ENCODE measurements at places on chromosomes 16 and 17.
A peak's percentile ranks its signal among the peaks of the same experiment; 100 is the strongest.

GRCh38 chr17:79907217-79907715 is 68.0 kb upstream of the CBX4 start:
- no peak overlapping the region for H3K4me3 ChIP-seq
- no peak overlapping the region for H3K27ac ChIP-seq
- no peaks in the 10 kb centered on the region for H3K36me3 ChIP-seq
- H3K4me1 ChIP-seq, result no peaks in the 10 kb centered on the region

DNA sequence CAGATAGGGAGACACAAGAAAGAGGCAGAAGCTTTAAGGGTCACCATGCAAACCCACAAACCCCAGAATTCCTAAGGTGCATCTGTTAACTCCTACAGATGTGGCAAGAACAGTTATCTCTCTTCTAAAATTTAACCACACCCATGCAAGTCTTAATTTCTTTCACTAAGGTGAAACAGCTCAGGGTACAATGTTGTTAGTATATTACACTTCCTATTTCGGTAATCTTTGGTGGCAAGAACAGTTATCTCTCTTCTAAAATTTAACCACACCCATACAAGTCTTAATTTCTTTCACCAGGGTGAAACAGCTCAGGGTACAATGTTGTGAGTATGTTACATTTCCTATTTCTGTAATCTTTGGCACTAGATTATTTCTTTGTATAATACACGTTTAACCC is 6.6 kb downstream of the CCL23 start:
- no peak for DNase-seq
- H3K4me1 ChIP-seq, result no peaks in the 10 kb centered on the region
- no peaks in the 10 kb centered on the region for H3K36me3 ChIP-seq
- peaks cover 7% of the 10 kb centered on the region for H3K27me3 ChIP-seq
- H3K27ac ChIP-seq, result no peak overlapping the region

DNA sequence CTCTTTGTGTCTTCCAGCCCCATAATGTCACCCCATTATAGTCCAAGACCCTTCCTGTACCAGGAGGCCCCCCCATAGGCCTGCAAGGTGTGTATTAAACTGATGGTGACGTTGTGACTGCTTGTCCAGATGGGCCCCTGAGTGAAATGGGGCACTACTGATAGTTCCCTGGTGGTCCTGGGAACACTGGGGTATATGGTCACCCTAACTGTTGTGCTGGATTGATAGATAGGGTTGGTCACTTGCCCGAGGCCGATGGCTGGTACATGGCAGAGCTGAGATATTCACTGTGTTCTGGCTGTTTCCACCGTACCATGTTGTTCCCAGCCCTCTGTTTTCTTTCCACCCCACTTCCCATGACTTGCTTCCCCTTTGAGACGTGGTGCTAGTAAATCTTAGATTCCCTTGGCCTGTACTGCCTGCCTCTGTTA is 4.3 kb downstream of the CNP start:
- H3K27me3 ChIP-seq, result no peaks in the 10 kb centered on the region
- H3K4me3 ChIP-seq, result no peak overlapping the region
- peaks cover 33% of the 10 kb centered on the region for H3K4me1 ChIP-seq
- peak overlapping the region; percentile 2 for H3K27ac ChIP-seq
- H3K36me3 ChIP-seq, result peaks cover 28% of the 10 kb centered on the region
- DNase-seq, result no peak

- H3K27me3 ChIP-seq, result no peaks in the 10 kb centered on the region
- no peak for DNase-seq
- no peak overlapping the region for H3K4me3 ChIP-seq
- no peaks in the 10 kb centered on the region for H3K36me3 ChIP-seq
- no peak overlapping the region for H3K27ac ChIP-seq
- H3K4me1 ChIP-seq, result no peaks in the 10 kb centered on the region
These were observed 363.3 kb upstream of the CDH5 start for GRCh38 chr16:66003201-66003600.

- no peak overlapping the region for H3K27ac ChIP-seq
- H3K27me3 ChIP-seq, result peaks cover 31% of the 10 kb centered on the region
- H3K4me1 ChIP-seq, result no peaks in the 10 kb centered on the region
These were observed 512 bp upstream of the ADAMTS18 start for GRCh38 chr16:77435272-77435820.

DNA sequence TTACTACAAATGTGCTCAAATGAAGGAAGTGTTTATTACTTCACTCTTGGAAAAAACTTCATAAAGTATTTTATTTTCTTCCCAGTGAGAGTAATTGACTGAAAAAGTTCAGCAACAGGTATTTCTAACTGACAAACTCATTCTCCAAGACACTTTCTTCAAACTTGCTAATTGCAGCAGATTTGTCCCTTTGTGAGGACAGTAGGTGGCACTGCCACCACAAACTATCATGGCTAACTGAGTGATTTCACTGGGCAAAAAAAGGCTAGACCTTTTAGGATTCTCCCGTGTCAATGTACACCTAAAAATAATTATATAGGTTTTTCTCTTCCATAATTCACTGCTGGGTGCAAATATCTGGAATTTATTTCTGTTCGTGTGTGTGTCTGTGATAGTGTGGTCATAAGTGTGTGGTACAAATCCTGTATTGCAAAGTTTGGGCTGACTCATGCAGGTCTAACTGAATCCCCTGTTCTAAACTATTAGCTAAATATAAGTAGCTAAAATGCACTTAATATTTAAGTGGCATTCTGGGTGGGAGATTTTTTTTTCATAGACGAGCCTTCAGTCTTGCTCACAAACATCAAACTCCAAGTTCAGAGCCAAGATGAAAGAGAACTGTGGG is 3.9 kb downstream of the HS3ST3A1 start:
- no peaks in the 10 kb centered on the region for H3K36me3 ChIP-seq
- peak; percentile 53 for DNase-seq
- no peak overlapping the region for H3K4me3 ChIP-seq
- H3K27ac ChIP-seq, result no peak overlapping the region

- H3K36me3 ChIP-seq, result no peaks in the 10 kb centered on the region
- no peak overlapping the region for H3K4me3 ChIP-seq
- H3K27me3 ChIP-seq, result no peaks in the 10 kb centered on the region
- DNase-seq, result no peak
These were observed 262.7 kb upstream of the KCNJ16 start for GRCh38 chr17:69812240-69812837.

GRCh38 chr17:37261286-37261685 is 114.5 kb upstream of the C17orf78 start:
- no peak overlapping the region for H3K4me3 ChIP-seq
- H3K27ac ChIP-seq, result no peak overlapping the region
- H3K27me3 ChIP-seq, result no peaks in the 10 kb centered on the region
- no peaks in the 10 kb centered on the region for H3K4me1 ChIP-seq
- no peak for DNase-seq

DNA sequence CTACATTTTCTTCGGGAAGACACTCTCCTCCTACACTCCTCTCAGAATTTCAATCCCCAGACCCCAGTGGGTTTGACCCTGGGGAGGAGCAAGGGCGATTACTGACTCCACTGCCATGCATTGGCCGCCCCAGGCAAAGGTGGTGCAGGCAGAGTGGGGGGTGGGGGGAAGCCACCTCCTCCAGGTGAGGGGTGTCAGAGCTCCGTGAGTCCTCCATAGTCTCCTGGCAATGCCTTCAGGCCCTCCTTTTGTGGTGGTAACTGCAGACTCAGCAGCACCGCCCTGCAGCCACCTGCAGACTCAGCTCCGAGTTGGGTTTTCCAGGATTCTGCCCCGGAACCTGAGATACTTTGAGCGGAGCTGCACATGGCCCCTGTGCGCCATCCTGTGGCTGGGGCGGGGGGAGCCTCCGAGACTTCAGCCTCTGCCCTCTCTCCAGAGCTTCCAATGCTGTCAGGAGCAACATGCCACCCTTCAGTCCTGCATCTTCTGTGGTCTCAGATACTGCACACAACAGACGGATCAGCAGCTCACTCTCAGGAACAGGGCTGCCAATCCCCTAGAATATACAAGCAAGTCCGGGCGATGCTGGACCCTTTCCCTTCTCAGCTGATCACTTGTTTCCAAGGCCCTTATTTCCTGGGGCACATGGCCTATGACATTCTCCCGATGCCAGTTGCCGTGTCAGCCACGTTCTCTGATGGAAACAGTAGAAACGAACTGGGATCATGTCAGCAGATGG is 2.4 kb upstream of the SLC47A2 start:
- no peak overlapping the region for H3K27ac ChIP-seq
- no peak overlapping the region for H3K4me3 ChIP-seq
- peaks cover under 1% of the 10 kb centered on the region for H3K4me1 ChIP-seq
- no peaks in the 10 kb centered on the region for H3K27me3 ChIP-seq
- DNase-seq, result no peak
